Activated naive CD4-positive, alpha-beta T cell treated with anti-CD3 and anti-CD28 coated beads for 36 hours (primary cell): ENCODE measurements at places on chromosomes 11 and 22. TPM values are rescaled to one million over a fixed set of nuclear protein-coding genes. Genes with fewer than 3 reads are reported as not detected.
A peak's percentile ranks its signal among the peaks of the same experiment; 100 is the strongest.

Gene UPK3A
- not detected for total RNA-seq

Gene MS4A12
- not detected for total RNA-seq

Gene CD3E
- total RNA-seq, result 377 TPM

GRCh38 chr22:47357493-47357892 lies 595.0 kb downstream of the TBC1D22A start:
- no peaks in the 10 kb centered on the region for H3K27me3 ChIP-seq
- no peaks in the 10 kb centered on the region for H3K36me3 ChIP-seq
- no peak overlapping the region for H3K4me3 ChIP-seq
- no peak overlapping the region for H3K27ac ChIP-seq
- H3K4me1 ChIP-seq, result no peaks in the 10 kb centered on the region

DNA sequence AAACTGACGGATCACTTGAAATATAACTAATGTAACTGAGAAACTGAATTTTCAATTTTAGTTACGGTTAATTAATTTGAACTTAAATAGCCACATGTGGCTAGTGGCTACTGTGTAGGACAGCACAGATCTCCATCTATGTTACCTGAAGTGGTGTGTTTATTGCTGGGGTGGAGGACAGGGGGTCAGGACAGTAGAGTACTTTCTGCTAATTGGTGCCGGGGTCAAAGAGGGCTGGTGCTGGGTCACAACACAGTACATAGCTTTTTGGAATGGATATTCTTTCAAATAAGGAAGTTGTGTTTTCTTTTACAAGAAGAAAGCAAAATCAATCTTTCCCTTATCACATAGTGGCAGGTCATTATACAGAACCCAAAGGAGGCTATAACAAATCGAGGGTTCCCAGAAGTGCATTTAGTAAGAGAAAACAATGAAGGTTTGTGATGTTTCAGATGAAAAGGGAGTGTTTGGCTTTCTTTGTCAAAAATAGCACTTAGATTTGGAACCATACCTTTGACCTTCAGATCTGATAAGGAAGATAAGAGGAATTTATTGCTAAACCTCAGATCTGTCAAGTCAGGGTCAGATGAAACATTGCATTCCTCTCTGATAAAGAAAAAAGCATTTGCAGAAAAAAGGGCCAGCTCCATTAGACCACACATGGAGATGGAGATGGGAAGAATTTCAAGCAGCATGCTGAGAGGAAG lies 384.5 kb downstream of the AASDHPPT start:
- no peaks in the 10 kb centered on the region for H3K4me1 ChIP-seq
- H3K4me3 ChIP-seq, result no peak overlapping the region
- H3K27me3 ChIP-seq, result no peaks in the 10 kb centered on the region
- no peak overlapping the region for H3K27ac ChIP-seq
- no peaks in the 10 kb centered on the region for H3K36me3 ChIP-seq

GRCh38 chr11:95084509-95084908 lies 5.1 kb upstream of the ENDOD1 start:
- no peaks in the 10 kb centered on the region for H3K27me3 ChIP-seq
- no peaks in the 10 kb centered on the region for H3K36me3 ChIP-seq
- H3K4me1 ChIP-seq, result peaks cover 42% of the 10 kb centered on the region
- H3K4me3 ChIP-seq, result no peak overlapping the region
- H3K27ac ChIP-seq, result peak overlapping the region; percentile 69
- DNase-seq, result peak; percentile 84

DNA sequence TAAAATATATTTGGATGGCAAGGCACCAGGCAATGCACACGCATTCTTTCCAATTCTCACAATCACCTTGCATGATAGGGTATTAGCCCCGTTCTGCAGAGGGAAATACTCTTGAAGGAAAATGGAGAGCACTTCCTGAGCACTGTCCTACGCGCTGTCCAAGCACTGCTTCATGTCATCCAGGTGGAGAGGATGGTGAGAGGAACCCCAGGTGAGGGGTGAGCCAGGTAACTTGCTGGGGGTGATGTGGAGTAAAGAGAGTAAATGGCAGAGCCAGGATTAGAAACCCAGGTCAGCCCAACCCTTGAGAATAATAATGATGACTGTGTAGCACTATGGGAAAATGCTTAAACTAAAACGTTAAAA lies 711 bp upstream of the PACSIN2 start:
- H3K36me3 ChIP-seq, result no peaks in the 10 kb centered on the region
- peaks cover 21% of the 10 kb centered on the region for H3K4me1 ChIP-seq
- no peak for DNase-seq

GRCh38 chr11:1693327-1694063 lies 3.5 kb upstream of the KRTAP5-6 start:
- H3K4me1 ChIP-seq, result peaks cover 3% of the 10 kb centered on the region
- H3K4me3 ChIP-seq, result peak overlapping the region; percentile 75
- no peaks in the 10 kb centered on the region for H3K36me3 ChIP-seq
- DNase-seq, result peak; percentile 76
- H3K27me3 ChIP-seq, result peaks cover 9% of the 10 kb centered on the region

DNA sequence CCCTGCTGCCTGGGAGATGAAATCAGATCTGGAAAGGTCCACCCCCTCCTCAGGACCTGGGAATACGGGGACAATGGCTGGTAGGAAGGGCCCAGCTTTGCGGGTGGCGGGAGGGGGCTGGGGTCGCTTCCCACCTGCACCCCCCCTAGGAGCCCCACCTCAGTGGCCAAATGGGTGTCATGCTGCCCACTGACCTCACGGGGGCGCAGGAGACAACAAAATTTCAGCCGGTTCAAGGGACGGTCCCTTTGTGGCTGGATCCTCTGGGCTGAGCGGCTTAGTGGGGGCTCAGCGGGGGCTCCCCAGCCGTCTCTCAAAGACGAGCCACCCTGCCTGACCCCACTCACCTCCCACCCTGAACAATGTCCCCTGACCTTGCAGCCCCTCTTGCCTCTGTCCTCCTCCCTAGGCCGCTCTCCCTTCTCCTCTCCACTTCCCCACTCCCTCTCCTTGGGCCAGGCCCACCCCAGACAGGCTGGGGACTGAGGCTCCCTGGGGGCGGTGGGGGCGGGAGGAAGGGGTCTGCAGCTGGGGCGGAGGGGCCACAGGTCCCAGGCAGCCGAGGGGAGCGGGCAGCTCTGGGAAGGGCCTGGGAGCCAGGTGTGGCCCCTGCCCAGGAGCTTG lies 39.3 kb upstream of the H19 start:
- H3K4me1 ChIP-seq, result no peaks in the 10 kb centered on the region
- no peak overlapping the region for H3K4me3 ChIP-seq
- no peak for DNase-seq
- H3K27me3 ChIP-seq, result no peaks in the 10 kb centered on the region
- no peaks in the 10 kb centered on the region for H3K36me3 ChIP-seq

DNA sequence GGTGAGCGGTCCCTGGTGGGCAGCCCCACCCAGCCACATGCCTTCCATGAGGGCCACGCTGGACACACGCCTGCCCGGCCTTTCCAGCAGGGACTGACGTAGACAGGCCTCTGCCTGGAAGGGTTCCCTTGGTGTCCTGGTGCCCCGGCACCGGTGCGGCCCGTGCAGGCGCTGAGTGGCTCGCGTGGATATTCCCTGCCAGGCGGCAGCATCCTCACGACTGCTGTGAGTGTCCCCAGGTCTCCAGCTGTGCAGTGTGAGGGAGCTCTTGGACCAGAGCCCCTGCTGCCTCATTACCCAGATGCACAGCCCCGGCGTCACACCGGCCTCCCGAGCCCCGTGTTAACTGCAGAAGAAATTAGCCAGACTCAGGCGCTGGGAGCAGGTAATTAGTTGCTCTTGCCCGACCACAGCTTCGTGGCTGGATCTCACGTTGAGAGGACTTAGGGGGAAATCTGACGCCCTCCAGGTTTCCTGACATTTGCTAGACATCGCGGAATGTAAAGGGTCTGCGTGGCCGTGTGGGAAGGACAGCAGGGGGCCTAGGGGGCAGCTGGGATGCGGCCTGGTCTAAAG lies 1196.3 kb downstream of the BRD1 start:
- H3K27me3 ChIP-seq, result peaks cover 2% of the 10 kb centered on the region
- no peak overlapping the region for H3K4me3 ChIP-seq
- no peak for DNase-seq
- peaks cover 10% of the 10 kb centered on the region for H3K4me1 ChIP-seq
- H3K36me3 ChIP-seq, result no peaks in the 10 kb centered on the region

GRCh38 chr11:31295308-31295707 lies 74.2 kb downstream of the DCDC1 start:
- H3K4me1 ChIP-seq, result no peaks in the 10 kb centered on the region
- no peak for DNase-seq

- H3K36me3 ChIP-seq, result peaks cover 17% of the 10 kb centered on the region
- peaks cover 4% of the 10 kb centered on the region for H3K4me1 ChIP-seq
- DNase-seq, result no peak
- no peaks in the 10 kb centered on the region for H3K27me3 ChIP-seq
Measured at GRCh38 chr11:45879803-45880686, 5.4 kb upstream of the MAPK8IP1 start.

GRCh38 chr22:45420539-45420938 lies 7.0 kb downstream of the RIBC2 start:
- no peak overlapping the region for H3K27ac ChIP-seq
- no peaks in the 10 kb centered on the region for H3K4me1 ChIP-seq
- H3K4me3 ChIP-seq, result no peak overlapping the region
- H3K36me3 ChIP-seq, result peaks cover 19% of the 10 kb centered on the region
- DNase-seq, result no peak

DNA sequence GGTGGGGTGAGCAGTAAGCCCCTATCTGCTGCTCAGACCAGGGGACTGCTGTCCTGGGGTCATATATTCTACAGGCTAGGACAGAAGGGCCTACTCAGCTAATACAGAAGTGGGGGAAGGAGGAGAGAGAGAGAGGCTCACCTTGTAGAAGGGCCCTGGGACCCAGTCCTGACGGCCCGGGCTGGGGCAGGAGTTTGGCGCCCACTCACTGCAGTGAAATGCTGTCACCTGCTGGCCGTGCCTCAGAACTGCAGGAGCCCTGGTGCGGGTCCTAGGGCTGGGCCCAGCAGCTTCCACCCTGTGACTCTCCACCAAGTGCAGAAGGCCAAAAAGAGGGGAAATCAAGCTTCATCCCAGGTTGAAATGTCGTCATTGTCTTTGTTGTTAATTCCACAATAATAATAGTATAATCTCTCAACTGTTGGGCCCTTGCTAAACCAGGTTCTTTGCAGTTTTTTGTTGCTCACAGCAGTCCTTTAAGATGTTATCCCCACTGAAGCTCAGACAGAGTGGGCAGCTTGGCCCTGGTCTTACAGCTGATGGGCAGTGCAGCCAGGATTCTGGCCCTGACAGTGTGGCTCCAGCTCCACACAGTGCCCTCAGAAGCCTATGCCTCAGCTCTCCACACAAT lies 29.6 kb downstream of the TRIM29 start:
- H3K4me3 ChIP-seq, result no peak overlapping the region
- H3K36me3 ChIP-seq, result no peaks in the 10 kb centered on the region
- H3K27ac ChIP-seq, result no peak overlapping the region
- no peaks in the 10 kb centered on the region for H3K4me1 ChIP-seq
- H3K27me3 ChIP-seq, result peaks cover 9% of the 10 kb centered on the region
